ENCODE measurements at places on chromosomes 3 and 15.

- DNase-seq: no peak
Measured at GRCh38 chr3:172885704-172886103, 135.2 kb downstream of the ECT2 start.

- DNase-seq: no peak
Measured at GRCh38 chr3:110685630-110686029, 386.0 kb upstream of the NECTIN3 start.

DNA sequence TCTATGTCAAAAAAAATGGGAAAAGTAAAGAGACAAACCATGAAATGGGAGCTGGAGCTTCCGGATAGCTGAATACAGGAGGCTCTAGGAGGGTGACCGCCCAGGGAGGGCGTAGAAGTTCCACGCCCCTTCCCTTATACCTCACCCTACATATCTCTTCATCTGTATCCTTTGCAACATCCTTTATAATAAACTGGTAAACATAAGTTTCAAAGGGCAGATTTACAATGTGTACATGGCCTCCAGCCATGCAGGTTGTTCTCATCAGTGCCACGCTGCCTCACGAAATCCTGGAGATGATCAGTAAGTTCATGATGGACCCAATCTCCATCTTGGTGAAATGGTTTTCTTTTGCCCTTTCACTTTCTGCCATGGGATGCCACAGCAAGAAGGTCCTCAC, 121.8 kb downstream of the OSBPL10 start:
- no peak for DNase-seq

GRCh38 chr3:23567917-23568316, 237.8 kb upstream of the UBE2E1 start:
- no peak for DNase-seq

GRCh38 chr3:122066331-122067213, 11.4 kb downstream of the CD86 start:
- DNase-seq: no peak

DNA sequence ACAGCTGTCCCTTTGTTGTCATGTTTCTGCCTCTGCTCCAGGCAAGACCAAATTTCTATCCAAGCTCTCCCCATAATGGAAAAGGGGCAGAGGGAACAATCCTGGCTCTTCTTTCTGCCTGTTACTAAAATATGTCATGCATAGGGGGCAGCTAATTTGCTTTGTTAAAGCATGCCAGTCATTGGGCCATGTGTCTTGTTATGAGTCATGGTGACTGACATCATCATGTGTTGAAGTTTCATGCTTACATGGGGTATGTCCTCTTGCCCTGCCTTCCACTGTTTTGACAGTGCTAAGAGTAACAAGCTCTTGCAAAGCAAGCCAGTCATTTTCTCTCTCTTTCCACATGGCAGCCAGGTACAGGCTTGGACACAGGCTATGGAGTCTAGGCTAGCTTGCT, 268.9 kb downstream of the GABRB3 start:
- DNase-seq: no peak

- DNase-seq: no peak
Measured at GRCh38 chr3:114554731-114555130, 260.9 kb downstream of the TIGIT start.

- DNase-seq: no peak
Measured at GRCh38 chr15:40063563-40064011, 24.6 kb upstream of the SRP14 start.

DNA sequence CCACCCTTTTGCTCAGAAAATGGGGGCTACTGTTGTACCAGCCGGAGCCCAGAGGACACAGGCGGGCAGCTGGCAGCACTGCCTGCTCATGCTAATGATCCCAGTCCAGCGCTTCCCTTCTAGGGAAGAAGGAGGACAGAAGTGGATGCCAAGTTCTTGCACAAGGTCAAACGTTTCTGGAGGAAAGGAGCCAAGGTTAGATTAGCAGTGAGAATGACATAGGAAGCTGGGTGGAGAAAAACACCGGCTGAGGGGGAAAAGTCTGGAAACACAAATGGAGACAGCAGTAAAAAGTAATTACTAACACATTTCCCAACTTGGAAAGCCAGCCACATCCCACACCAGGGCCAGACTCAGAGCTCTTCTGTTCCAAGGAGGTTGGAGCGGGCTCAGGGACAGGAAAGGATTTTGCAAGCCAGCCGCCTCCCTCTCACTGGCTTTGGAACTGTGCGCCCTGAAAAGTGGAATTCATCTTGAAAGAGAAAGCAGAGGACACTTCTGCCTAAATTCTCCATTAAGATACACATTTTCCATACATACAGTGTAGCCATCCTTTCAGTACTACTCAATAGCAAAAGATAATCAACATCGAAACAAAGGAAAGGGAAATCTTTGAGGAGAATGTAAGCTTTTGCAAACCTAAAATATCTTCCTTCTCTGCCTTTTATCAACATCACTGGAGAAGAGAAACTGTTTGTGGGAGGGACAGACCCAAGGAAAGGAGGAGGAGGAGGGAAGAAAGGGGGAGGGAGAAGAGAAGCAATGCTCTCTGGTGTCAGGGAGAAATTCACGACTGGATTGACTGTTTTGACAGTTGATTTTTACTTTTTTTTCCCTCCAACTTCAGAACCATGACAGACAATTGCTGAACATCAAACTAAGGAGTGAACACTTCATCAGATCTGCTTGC, 133.6 kb downstream of the CD47 start:
- no peak for DNase-seq

DNA sequence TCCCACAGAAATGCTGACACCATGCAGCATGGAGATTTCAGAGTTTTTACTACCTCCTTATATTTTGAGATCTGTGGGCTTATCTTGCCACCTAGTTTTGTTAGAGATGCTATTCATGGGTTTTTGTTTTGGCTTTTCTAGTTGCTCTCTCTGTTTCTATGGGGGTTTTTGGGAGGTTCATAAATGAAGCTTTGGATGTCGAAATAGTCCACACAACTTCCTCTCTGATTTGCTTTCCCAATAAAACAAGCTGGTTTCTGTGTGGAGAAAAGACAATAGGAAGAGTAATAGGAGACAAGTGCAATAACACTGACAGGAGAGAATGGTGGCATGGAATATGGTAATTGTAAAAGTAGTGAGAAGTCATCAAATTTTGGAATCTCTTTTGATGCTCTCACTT, 106.8 kb upstream of the GPR149 start:
- DNase-seq: no peak
